ENCODE measurements at places on chromosomes 3 and 15.

DNA sequence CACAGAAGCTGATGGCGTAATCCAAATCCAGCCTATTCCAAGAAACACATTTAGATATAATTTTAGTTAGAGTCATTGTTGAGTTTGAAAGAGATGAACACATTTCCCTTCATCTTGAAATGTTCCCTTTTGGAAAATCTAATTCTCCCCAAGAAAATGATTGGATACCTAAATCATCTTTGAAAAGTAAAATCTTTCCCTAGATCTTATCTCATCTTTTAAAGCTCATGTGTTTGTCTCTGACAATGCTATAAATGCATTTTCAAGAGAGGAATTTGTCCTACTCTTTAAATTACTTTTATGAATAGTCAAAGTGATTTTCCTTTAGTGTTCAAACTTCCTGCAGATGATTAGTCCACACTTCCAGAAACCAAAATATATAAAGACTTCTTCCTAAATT, 82.6 kb upstream of the CNTN6 start:
- no peak for DNase-seq

- DNase-seq, result no peak
These were observed 25.6 kb upstream of the LCTL start for GRCh38 chr15:66591322-66591862.

DNA sequence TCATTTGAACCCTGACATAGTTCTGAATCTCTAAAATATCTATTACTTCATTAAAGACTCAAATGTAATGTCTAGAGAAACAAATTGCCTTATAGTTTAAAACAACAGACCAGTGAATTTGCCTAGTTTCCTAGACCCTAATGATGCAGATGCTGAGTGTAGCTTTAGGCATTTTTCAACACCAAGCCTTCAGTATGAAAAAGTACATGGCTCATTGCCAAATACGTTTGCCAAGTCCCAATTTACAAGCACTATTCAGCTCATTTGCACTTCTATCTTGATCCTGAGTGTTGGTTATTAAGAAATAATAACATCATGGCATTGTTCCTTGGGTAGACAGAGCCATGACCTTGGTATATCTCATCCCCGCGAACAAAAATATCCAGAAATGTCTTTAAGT, 46.8 kb downstream of the EOMES start:
- no peak for DNase-seq

- no peak for DNase-seq
These were observed 1.2 kb downstream of the RTP1 start for GRCh38 chr3:187198490-187198889.
